GM19239 (cell line): ENCODE measurements at places on chromosomes 13 and 19.

- DNase-seq = no peak
These were observed 6.6 kb downstream of the AP2S1 start for GRCh38 chr19:46844067-46844489.

DNA sequence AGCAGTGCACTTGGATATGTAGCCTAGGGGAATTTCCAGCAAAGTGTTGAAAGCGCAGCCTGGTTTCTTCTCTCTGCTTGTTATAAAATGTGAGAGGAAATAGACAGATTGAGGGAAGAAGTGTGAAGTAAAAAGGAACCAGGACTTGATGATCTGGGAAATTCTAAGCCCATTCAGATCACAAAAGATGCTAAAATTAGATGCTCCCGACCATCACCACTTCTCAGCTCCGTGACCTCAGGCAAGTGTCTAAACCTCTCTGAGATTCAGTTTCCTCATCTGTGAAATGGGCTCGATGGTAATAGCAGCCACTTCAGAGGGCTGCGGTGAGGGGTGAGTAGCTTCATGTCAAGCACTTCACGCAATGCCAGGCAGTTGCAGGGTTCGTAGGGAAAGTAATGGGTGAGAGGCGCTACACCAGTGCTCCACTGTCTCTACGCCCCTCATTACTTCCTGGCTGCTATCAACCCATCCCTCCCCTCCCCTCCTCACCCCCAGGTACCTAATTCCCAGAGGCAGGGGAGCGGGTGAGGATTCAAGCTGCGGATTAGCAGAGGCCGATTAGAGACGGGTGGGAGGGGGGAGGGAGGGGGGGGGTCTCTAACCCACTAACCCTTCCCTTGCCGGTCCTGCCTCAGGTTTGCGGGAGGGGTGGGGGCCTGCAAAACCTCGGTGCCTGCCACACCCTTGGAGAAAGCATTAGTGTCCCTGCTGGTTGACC is 9.0 kb upstream of the NFIC start:
- DNase-seq = no peak

DNA sequence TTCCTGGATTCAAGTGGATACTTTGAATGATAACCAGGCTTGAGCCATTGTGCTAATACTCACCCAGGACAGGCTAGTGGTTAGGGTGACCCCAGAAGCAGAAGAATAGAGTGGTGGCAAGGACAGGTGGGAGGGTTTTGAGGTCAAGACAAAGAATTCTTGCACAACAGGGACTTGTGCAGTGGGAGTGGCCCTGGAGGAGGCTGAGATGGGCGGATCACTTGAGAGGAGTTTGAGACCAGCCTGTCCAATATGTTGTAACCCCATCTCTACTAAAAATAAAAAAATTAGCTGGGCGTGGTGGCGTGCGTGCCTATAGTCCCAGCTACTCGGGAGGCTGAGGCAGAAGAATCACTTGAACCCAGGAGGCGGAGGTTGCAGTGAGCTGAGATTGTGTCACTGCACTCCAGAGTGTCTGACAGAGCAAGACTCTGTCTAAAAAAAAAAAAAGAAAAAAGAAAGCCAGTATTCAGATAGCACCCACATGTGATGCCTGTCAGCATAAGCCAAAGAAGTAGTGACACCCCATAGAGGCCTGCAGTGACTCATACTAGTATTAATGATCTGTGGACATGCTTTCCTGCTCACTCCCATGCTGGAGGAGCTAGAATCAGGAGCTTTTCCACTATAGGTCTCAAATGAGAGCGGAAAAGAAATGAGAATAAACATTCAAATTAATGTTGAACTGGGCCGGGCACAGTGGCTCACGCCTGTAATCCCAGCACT is 78.7 kb downstream of the RNF17 start:
- no peak for DNase-seq

DNA sequence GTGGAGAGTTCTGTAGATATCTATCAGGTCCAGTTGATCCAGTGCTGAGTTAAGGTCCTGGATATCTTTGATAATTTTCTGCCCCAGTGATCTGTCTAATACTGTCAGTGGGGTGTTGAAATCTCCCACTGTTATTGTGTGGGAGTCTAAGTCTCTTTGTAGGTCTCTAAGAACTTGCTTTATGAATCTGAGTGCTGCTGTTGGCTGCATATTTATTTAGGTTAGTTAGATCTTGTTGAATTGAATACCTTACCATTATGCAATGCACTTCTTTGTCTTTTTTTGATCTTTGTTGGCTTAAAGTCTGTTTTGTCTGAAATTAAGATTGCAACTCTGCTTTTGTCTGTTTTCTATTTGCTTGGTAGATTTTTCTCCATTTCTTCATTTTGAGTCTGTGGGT is 15.4 kb downstream of the AP1M1 start:
- DNase-seq = no peak

DNA sequence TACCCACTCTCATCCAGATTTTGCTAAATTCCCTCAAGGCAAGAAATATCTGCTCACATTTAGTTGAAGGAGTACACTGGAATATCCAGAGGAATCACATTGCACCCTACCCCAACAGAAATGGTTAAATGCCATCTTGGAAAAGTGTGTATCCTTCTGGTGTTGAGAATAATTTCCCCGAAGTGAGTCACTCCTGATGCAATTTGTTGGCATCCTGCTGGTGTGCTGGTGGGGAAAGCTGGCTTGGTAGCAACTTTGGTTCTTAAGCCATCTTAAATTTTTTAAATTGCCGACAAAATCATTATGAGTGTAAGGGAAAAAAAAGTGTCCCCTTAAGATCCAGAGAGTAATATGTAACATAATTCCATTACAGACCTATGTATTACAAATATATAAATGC is 337.3 kb upstream of the DACH1 start:
- DNase-seq = no peak

DNA sequence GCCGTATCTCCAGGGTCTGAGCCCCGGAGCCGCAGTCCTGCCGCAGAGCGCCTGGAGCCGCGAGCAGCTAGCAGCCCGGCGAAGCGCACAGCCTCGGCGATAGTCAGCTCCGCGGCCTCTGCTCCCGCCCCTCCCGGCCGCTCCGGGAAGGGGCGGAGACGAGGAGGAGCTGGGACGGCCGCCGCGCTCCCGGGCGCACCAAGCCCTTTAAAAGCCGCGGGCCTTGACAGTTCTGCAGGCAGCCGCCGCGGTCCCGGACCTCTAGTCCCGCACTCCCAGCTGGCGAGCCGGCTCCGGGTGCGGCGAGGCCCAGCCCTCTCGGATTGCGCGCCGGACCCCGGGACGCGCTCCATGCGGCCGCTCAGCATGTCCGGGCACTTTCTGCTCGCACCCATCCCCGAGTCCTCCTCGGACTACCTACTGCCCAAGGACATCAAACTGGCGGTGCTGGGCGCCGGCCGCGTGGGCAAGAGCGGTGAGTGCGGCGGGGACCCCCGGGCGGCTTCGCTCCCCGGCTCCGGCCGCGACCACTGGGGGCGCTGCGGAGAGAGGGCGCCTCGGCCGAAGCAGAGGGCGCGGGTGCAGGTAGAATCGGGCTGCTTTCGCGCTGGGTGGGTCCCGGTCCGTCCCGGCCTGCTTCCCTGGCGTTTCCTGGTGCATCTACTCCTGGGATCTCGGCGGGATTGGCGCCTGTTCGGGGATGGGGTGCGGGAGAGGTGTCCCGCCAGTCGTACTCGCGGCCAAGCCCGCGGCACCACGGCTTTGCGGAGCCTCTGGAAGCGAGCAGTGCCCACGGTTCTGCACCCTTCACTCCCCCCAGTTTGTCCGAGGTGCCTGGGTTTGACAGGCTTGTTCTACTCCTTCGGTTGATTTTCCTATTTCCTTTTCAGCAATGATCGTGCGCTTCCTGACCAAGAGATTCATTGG is at the start of gene RASL11A:
Gene RASL11A (plus strand): TSS at position 237 of the 927 bp plus-strand sequence. CDS start 115 bp downstream, at position 352.
- peak; percentile 65 for DNase-seq

DNA sequence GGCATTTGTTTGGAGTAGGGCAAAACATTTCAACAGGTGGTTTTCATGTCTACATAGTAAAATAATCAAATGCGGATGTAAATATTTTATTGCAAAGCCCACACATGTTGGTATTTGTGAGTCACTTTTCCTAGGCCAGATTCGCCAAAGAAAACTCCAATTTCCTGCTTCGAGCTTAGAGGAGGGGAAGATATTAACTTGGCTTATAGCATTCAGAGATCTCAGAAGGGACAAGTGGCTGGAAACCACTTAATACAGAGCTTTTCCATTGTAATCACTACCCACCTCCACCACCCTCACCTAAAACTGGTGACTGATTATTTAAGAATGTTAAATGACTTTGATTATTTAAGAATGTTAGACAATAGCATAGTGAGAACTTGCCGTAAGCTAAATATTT is 530.6 kb upstream of the SPRY2 start:
- DNase-seq = no peak

- peak; percentile 63 for DNase-seq
These were observed 46.2 kb downstream of the ACTN4 start for GRCh38 chr19:38693380-38694223.

DNA sequence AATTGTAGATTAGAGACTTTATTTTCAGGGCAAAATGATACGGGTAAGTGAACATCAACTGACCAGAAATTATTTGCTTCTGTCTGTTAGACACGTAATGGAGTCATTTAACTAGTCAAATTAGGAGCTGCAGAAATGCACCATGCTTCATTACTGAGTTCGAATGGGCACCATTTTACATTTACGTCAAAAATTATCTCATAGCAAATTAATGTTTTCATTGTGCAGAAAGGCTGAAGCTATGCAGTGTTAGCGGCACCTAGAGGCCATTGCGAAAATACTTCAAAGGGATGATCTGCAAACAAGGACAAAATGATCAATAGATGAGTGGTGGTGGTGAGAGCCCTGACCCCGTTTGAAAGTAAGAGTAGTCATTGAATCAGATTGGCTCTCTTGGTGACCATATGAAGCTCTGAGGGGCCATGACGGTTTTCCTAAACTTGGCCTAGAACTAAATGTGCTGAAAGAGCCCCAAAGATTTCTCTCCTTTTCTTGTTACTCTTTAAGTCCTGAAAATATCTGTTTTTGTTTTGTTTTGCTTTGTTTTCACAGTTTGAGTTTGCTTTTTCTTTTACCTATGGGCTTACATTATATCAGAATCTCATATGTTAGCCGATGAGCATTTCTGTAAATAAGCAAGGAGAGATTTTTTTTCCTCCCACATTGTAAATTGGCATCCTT is 277.9 kb downstream of the ZNF536 start:
- DNase-seq = peak; percentile 20

DNA sequence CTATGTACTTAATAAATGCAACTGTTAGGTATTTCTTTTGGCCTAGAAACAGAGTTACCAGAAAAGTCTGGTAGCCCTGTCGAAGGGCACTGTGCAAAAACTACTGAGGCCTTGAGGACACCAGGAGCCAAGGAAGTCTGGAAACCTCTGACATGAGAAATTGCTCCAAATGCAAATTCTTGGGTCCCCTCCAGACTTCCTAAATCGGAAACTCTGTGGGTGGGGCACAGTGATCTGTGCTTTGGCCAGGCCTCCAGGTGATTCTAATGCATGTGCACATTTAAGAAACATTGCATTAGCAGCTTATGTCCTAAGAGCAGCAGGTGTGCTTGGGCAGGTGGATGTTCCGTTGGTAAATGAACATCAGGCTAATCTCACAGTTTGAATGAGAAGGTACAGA is 50.0 kb downstream of the STARD13 start:
- DNase-seq = no peak

DNA sequence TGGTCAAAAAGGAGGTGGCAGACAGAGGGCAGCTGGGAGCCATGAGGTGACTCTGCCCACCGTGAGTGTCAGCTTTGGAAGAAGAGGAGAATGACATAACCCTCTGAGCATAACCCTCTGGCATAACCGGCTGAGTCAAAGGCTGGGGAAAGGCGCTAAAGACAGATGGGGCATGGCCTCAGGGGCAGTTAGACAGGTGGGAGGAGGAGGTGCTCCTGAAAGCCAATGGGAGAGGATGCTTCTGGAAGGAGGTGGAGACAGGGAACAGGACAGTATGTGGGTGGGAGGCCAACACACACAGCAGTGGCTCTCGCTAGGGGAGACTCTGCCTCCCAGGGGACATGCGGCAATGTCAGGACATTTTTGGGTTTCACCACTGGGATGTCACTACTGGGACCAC is 17.1 kb downstream of the ELAVL1 start:
- DNase-seq = no peak

- DNase-seq = no peak
These were observed 116.1 kb downstream of the PTPRS start for GRCh38 chr19:5224480-5224879.

DNA sequence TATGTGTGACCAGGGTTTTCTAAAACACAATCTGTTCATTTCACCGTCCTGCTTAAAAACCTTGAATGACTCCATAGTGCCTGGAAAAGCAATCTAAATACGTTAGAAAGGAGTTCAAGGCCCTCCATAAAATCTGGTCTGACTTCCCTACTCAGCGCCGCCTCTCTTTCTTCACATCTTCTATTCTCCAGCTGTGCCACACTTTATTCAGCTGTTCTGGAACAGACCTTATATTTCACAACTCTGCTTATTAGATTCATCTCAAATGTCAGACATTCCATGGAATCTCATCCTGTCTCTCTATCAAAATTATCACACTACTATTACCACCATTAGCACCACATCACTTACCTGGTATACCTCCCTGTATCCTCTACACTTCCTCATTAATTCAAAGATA is 19.8 kb upstream of the SPART start:
- DNase-seq = no peak

- no peak for DNase-seq
These were observed 265.4 kb downstream of the LMO7 start for GRCh38 chr13:75901501-75901900.

DNA sequence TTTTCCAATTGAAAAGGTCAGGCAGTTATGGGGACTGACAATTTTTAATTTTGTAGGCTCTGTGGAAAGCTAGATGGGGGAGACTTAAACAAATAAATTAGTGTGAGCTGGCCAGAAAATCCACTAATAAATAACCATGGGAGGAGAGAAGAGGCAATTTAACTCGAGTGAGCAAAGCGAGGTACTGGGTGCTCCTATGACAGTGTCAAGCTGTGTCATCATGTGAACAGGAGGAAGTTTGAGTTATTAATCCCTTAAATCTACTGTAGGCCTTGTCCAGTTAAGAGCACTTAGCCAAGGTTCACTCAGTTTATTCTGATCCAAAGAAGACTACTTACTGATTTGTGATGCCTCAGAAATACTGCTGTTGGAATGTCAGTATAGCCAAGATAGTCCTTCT is 122.8 kb downstream of the OXGR1 start:
- no peak for DNase-seq

- DNase-seq = no peak
These were observed 126.4 kb downstream of the TNFRSF19 start for GRCh38 chr13:23696610-23697009.

DNA sequence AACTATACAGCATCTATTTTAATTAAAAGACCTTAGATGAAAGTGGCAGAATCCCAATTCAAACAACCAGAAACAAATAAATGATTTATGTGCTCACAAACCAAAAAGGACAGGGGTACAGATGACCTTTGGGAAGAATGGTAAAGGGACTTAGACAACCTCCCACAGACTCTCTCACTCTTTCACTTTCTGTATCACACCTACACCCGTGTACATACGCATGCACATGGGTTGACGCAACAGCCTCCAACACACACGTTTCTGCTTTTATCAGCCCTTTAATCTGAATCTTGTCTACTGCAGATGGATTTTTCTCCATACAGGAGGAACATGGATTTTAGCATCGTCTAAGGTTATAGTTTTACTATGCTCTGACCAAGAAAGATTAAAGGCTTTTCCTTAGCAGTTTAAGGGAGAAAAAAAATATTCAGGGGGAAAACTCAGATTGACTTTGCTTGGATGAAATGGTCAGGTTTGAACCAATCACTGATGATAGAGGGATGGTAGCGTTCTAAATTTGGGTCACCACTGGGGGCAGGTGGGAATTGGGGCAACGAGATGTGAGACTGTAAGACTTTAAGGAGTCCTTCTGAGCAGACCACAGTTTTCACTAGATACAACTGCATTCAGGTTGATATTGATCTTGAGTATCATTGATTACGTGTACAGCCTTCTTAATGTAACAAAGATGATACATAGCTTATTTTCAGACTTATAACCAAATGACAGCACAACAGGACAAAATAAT is 166.1 kb downstream of the ITGBL1 start:
- no peak for DNase-seq
